Activated CD8-positive, alpha-beta memory T cell treated with anti-CD3 and anti-CD28 coated beads for 1 hour (primary cell): ENCODE measurements at places on chromosomes 3 and 15.

- DNase-seq, result no peak
Measured at GRCh38 chr3:59180006-59180405, 130.2 kb upstream of the CFAP20DC start.

DNA sequence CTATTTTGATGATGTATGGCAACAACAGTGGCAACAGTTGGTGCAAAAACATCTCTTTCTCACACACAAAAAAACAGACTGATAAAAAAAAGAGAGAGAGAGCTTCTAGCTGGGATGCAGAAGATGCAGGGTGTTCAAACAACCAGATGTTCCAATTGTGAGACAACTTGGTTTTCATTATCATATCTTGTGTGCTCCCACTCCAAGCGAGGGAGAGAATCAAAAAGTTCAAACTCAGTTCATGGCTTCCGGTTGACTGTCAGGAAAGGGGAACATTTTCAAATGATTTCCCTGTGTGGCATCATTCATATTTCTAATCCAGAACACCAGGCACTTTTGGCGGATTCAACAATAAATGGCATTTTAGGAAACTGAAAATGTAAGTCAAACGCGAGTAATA is 72.1 kb downstream of the RSL24D1 start:
- no peak for DNase-seq

DNA sequence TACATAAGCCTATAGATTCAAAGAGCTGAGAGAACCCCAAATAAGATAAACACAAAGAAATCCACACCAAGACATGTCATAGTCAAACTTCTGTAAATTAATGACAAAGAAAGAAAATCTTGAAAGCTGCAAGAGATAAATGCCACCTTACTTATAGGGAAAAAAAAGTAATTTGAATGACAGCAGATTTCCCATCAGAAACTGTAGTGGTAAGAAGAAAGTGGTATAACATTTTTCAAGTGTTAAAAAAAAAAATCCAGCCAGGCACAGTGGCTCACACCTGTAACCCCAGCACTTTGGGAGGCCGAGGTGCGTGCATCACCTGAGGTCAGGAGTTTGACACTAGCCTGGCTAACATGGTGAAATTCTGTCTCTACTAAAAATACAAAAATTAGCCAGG is 37.4 kb downstream of the CFAP92 start:
- no peak for DNase-seq

GRCh38 chr3:156750191-156750873 is 75.8 kb upstream of the LEKR1 start:
- DNase-seq, result no peak

GRCh38 chr3:173214576-173214975 is 73.5 kb upstream of the SPATA16 start:
- no peak for DNase-seq
